ENCODE measurements at places on chromosomes 7 and 10.

DNA sequence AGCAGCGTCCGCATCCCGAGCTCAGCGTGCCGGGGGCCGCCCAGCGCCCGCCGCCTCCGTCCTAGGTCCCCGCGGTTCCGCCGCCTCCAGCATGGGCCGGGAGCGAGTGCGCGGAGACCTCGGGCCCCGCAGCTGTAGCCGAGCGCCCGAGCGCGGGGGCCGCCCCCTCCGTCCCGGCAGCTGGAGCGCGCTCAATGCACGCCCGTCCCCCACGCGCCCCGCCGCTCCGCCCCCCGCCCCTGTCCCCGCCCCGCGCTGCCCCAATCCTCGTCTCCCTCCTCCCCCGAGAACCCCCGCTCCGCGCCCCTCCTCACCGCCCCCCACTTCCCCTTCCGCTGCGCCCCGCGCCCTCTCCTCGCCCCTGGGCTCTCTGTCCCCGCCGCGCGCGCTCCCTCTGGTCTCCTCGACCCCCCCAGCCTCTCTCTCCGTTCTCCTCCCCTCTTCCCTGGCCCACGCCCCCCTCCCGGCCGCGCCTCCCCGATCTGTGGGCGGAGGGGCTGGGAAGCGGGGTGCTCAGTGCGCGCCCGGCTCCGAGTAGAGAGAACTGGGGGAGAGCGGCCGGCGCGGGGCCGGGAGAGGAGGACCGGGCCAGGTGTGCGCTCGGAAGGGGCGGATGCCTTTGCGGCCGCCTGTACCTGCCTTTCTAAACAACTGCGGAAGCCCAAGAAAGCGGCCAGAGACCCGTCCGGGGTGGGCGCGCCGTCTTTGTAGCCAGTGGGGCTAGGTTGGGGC is at the start of gene VIPR2:
Gene VIPR2, minus strand, starts transcription at position 110 of the 732 bp plus-strand sequence. Its CDS starts 96 bp downstream, at position 14.
- DNase-seq, result no peak

GRCh38 chr10:72333112-72334015 is 21.4 kb downstream of the DNAJB12 start:
- DNase-seq, result no peak

DNA sequence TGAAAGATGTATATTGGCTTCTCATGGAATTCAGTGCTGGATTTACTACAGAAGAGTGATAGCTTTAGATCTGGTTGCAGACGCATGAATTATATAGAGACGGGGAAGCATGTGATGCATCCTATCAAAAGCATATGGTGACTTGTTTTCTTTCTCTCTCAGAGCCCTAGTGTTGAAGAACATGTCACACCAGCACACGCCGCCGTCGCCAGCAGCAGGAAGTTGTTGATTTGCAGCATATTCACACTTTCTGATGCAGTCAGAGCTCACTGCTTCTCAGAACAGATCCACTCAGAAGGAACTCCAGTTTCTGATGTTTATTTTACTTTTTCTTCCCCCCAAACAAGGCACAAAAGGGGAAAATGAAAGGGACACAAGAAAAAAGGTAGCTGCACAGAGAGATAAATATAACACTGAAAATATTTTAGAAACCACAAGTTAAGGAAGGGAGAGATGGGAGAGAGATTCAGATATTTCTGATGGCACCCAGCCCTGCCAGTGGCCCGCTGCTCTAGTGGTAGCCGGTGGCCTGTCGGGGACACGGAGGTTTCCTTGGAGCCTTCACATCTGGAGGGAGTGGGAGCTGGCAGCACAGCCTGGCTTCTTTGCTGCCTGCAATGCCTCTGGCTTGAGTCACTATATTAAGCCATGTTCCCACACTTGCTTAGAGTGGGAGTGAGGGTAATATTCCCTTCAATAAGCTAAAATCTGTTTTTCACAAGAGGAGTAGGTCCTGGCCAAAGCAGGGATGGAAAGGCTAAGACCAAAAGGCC is 123.2 kb downstream of the NRP1 start:
- DNase-seq, result no peak

- DNase-seq, result no peak
Measured at GRCh38 chr10:108615576-108616320, 1307.6 kb downstream of the XPNPEP1 start.

DNA sequence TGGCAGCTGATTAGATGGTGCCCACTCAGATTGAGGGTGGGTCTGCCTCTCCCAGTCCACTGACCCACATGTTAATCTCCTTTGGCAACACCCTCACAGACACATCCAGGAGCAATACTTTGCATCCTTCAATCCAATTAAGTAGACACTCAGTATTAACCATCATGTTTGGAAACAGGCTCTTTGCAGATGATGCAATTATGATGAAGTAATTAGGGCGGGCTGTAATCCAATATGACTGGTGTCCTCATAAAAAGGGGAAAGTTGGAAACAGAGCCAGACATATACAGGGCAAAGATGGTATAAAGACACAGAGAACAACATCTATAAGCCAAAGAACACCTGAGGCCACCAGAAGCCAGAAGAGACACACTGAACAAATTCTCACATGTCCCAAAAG is 658.6 kb downstream of the CCSER2 start:
- DNase-seq, result no peak

GRCh38 chr7:19969859-19970493 is 196.6 kb upstream of the TMEM196 start:
- DNase-seq, result no peak

GRCh38 chr7:68258609-68259008 is 1262.0 kb downstream of the TYW1 start:
- peak; percentile 26 for DNase-seq

DNA sequence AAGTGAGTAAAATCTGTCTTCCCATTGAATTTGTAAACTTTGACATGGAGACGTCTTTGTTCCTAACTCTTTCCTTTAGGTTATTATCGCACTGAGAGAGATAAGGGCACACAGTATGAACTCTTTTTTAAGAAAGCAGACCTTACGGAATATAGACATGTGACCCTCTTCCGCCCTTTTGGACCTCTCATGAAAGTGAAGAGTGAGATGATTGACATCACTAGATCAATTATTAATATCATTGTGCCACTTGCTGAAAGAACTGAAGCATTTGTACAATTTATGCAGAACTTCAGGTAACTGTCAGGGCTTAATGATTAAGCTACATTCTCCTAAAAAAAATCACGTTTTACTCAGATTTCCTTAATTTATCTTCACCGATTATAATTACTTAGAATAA is 20.4 kb downstream of the CSGALNACT2 start:
- no peak for DNase-seq

- DNase-seq, result no peak
Measured at GRCh38 chr10:5871596-5871995, 18.1 kb downstream of the ANKRD16 start.

DNA sequence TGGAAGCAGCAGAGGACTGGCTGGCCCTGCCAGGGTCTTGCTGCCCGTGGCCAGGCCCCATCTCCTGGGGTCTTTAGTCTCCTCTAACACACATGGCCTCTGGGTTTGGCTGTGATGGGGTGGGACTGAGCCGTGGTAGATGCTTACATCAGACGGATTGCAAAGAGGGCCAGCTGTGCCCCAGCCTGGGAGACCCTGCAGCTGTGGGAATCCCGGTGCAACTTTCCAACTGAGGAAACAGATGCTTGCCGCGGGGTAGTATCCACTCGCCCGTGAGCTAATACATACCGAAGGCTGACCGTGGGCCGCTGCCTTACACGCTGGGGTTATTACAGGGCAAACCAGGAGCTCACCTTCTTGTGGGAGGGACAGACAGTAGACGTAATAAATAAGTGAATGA is 24.1 kb upstream of the SH2B2 start:
- no peak for DNase-seq

- DNase-seq, result no peak
Measured at GRCh38 chr10:26806557-26806956, 54.2 kb downstream of the ABI1 start.

GRCh38 chr7:98211221-98211675 is at the start of gene BHLHA15:
Gene BHLHA15 (plus strand): TSS chr7:98211439. CDS start chr7:98212310, 871 bp downstream.
- no peak for DNase-seq

DNA sequence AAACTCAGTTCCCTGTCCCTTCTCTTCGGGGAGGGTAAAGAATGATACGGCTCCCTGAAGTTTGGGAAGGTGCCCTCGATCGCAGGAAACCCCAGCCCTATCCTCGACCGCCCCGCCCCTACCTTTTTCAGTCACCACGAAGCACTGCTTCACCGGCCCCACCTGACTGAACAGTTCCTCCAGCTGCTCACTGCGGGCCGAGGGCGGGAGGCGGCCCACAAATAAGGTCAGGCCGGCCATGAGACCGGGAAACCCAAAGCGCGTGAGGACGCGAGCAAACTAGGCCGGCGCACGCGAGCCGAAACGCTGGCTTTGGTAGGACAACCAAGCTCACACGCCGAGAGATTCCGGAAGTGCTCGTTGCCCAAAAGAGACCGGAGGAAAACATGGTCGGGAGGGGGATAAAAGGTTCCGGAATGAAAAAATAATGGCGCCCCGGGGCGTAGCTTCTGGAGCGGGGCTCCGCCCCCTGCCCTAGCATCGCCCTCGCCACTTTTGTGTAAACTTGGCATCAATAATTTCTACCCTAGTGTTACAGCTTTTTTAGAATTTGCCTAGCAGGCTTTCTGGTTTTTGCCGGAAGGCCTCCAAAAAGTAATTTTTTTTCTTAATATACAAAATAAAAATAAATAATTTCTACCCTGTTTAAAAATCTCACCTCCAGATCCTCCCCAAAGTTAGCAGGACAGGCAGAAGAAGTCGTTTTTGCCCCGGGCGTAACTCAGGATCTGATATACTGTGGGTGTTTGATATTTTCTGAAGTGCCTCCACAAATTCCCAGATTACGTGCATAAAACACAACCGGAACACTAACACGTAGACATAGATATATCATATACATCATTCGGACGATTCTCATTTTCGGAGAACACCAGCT is at the start of gene RBM28:
Gene RBM28, minus strand, starts transcription at position 355 of the 877 bp plus-strand sequence. Its CDS starts 115 bp downstream, at position 240.
- DNase-seq, result no peak

- DNase-seq, result no peak
Measured at GRCh38 chr7:80140388-80140787, 5.8 kb downstream of the GNAI1 start.

DNA sequence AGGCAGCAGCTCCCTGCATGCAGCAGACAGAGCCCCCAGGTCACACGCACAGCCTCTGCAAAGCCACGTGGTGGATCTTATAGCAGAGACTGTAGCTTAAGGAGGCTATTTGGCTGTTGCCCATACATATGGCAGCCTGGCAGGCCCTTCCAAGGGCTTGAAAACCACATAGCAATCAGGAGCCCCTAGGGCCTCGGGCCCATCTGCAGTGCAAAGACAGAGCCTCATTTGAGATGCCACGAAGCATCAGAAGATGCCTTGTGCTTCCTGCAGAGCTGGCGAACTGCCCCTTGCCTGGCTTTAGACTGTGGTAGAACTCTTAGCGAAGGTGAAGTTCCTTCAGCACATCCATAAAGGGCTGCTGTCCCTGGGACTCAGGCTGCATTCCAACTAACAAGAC is 309.9 kb downstream of the GRID1 start:
- DNase-seq, result no peak

GRCh38 chr10:110502851-110503301 is 5.2 kb downstream of the DUSP5 start:
- no peak for DNase-seq

GRCh38 chr10:20890491-20891337 is 6.4 kb downstream of the NEBL start:
- no peak for DNase-seq

DNA sequence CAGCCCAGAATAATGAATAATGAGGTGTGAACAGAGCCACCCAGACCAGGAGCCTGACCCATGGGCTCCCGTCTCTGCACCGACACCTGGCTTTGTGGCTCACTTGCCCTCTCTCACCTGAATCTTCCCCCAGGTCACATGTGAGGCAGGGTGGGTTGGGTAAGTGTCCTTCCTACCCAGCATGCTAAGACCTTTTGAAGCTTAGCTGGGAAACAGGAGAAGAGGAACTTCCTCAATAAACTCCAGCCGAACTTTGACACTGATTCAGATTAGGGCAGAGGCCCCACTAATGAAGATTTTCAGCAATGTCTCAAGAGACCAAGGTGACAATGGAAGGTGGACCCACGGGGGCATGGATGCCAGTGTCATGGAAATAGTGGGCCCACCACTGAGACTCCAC is 46.6 kb upstream of the AQP1 start:
- DNase-seq, result no peak

DNA sequence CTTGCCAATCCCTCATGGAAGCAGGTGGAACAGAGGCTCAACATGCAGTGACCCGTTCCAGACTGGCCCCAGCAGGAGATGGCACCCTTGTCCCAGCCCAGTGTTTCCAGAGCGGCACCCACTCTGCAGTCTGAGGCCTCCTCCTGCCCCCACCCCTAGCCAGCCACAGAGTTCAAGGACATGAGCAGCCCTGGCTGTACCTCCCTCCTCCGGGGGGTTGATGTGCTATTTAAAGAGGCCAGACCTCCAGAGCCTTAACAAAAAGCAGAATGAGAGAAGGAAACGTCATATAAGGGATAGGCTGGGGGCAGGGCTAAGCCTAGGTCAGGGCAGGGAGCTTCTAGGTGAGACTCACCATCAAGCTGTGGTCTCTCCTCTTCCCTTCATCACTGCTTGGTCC is 115.7 kb upstream of the NANOS1 start:
- no peak for DNase-seq

- no peak for DNase-seq
Measured at GRCh38 chr7:43791665-43792064, 33.2 kb downstream of the BLVRA start.

DNA sequence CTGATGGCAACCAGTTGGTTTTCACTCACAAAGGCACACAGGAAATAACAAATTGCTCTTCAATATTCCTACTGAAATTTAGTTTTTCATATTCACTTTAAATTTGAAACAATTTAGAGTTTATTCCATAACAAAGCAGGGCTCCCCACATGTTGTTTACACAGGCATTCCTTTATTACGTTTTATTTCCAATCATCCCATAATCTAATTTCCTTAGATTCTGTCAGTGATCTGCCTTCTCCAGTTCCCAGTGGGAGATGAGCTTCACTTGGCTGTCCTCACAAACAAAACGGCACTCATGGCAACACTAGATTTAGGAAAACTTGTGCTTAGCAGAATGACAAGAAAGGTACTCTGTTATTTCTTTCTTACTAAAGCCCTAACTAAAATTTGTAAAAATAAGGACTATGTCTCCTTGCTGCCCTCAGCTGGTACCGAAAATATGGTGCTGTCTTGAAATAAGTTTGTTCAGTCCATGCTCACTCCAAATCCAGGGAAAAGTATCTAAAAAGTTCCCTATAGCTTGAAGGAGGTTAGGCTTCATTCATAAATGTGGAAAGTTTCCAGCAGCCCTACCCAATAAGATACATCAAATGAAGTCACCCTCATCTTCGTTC is 23.0 kb downstream of the PHYH start:
- DNase-seq, result no peak

GRCh38 chr7:112997831-112998230 is 88.8 kb downstream of the GPR85 start:
- no peak for DNase-seq

Data from NCI-H1436 treated with DMSO at 0.1 percent for 48 hours (cell line).